ENCODE measurements at places on chromosomes 2 and 18.

DNA sequence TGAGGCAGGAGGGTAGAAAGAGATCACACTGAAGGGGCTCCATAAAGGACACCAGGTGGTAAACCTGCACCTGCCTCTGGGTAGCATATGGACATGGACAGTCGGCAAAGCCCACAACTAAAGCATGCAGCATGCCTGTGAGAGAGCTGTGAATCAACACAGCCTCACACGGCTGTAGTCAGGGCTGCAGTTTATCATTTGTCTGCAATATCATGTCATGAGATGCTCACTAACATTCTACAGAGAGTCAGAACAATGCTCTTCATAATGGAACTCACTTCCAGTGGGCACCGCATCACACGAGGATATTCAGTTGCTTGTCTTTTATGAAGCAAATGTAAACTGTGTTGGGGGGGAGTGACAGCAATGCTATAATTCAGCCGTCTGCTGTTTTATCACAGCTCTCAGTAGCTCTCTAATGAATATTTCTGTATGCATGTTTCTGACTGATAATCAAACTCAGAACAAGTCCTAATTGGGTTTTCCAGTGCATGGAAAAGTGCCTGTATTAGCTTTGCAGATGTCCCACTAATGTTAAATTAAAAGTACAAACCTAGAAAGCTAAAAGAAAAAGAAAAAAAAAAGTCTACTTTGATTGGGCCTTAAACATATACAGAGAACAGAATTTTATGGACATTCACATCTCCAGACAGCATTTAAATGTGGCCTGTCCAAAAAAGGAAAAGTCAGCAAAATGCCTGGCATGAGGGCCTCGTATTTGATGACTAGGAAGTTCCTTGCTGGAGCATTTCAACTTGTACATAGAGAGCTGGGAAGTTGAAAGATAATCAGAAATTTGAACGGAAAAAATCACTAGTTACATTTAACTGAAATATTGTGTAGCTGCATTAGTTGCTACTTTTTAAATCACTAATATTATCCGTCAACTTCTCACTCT, 406.1 kb upstream of the SOX11 start:
- no peak for DNase-seq

GRCh38 chr2:85834466-85834865, 54.3 kb downstream of the ST3GAL5 start:
- no peak for DNase-seq

- DNase-seq = peak; percentile 41
These were observed 147.6 kb downstream of the CDC42EP3 start for GRCh38 chr2:37523814-37524362.

DNA sequence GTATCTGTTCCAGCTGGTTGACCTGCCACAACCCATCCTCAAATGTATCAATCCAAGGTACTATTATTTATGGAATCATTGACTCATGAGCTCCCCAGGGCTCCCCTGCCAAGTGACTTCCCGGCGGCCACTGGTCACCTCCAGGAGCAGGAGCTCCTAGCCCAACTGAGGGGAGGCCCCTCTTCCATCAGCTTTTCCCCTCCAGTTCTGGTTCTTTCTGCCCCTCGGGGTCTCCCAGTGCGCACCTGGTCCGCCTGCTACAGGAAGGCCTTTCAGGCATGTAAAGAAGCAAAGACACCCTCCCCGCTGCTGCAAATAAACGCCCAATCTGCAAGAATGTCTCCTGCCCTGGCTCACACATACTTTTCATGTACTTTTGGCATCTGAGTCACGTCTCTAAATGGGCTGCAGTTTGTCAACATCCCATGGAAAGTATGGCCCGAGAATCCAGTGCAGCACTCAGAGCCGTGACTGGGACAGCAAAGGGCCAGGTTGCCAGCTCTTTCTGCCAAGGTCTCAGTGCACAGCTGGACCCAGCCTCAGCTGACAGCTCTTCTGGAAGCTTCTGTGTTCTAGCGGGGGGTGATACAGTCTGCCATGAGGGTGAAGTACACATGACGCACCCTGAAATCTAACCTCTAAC, 41.4 kb downstream of the KLHL29 start:
- DNase-seq = no peak

- no peak for DNase-seq
These were observed 127.8 kb downstream of the INHBB start for GRCh38 chr2:120473522-120474271.

- DNase-seq = no peak
These were observed 36.5 kb upstream of the ASNSD1 start for GRCh38 chr2:189624648-189625355.

GRCh38 chr2:37366773-37367172, 22.3 kb downstream of the QPCT start:
- no peak for DNase-seq

DNA sequence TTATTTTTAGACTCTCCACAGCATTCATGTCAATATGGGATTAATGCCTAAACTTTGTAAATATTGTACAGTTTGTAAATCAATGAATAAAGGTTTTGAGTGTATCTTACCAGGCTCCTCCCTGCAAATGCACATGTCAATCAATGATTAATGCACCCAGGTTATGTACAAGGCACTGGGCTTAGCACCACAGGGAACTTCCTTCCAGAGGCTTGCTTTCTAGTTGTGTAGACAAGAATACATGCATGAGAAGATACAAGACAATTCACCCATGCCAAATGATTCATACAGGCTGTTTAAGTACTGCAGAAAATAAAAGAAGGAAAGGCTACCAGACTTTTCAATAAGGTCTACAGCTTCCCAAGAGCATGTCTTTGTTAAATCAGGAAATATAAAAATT, 114.1 kb downstream of the MMADHC start:
- no peak for DNase-seq

GRCh38 chr2:84768840-84769239, 112.0 kb downstream of the TRABD2A start:
- no peak for DNase-seq

GRCh38 chr18:57900906-57901435, 97.9 kb upstream of the ATP8B1 start:
- DNase-seq = no peak

DNA sequence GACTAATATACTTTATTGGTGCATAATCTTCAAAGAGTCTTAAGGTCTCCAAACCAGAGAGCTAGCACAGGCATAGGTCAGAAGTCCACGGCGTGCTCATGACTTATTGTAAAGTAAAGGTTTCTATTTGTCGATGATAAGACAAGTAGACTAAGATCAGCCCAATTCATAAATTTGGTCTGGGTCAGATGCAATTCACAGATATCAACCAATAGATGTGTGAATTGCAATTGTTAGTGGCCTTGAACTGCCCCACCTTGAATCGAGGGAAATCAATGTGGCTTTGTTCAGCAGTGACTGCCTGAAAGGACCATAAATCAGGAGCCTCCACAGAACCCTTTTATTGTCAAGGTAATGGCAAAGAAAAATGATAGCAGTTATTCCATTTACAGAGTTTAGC, 39.1 kb upstream of the CPS1 start:
- no peak for DNase-seq

DNA sequence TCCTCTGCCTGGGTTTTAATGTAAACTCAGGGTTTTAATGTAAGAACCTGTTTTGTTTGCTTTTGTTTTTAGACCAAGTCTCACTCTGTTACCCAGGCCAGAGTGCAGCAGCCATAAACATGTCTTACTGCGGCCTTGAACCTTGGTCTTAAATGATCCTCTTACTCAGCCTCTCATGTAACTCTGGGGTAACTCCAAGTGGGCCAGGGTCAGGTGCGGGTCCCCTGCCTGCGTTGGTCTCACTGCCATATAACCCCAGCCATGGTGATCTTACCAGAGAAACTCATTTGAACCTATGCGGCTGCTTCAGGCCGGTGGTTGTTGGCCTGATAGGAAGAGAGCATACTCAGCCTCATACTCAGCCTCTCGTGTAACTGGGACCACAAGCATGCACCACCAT, 89.3 kb downstream of the AGAP1 start:
- no peak for DNase-seq

DNA sequence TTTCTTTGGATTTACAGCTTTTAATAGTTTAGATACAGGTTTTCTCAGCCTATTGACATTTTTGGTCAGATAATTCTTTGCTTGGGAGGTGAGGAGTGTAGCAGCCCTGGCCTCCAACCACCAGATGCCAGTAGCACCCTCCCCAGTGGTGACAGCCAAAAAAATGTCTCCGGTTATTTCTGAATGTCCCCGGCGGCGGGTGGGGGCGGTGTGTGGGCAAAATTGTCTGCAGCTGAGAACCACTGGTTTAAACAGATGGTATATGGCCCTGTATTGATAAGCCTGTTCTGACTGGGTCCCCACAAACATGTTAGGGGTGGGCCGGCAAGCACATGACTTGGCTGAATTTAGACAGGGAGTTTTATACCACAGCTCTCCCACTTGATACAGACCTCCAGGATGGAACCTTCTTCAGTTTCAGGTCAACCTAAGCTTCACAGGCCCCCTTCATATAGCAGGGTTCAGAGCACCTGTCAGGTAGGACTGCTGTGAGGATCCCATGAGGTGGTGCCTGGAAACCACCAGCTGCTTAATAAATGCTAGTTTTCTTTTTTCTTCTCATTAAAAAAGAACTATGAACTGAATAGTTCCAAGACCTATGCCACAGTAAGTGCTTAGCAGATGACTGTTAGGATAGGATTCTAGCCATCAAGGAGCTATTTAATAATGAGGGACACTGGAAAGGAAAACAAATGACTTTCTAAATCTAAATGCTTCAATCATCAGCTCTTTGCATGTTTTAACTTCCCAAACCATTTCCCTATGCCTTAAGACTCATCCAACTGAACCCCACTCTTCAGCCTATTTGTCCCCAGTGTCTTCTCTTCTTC, 18.1 kb downstream of the LPIN2 start:
- peak; percentile 98 for DNase-seq

DNA sequence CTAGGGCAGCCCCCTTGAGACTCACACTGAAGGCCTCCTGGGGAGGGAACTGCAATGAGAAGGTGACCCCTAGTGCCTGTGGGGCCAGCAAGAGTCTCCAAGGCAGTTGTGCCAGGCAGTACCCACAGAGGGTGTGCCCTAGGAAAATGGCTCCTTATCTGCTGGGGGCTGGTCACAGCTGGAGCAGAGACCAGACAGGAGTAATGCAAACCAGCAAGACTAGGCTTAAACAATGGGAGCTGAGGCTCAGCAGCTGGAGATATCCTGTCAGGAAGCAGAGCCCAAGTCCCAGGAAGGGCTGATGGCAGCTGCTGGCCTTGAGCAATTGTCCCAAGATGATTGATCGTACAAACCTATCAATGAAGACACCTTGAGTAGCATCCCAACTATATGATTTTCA, 26.8 kb upstream of the E2F6 start:
- DNase-seq = peak; percentile 63

DNA sequence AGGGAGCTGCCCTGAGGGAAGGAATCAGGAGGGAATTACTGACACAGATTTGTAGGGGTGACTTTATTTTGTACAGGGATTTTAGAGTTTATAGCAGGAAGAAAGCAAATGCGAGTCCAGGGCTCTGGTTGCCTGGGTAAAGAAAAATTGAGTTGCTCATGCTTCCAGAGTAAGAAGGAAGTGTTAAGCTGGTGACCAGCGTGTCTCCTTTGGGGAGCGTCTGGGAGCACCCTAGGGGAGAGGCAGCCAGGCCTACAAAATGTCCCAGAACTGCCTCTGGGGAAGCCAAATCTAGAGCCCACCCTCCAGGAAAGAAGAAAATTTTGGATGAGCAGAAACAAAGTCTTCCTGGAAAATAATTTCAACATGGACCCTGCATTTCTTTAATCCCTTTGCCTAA, 147.0 kb downstream of the VAPA start:
- no peak for DNase-seq
